Stimulated activated CD8-positive, alpha-beta memory T cell treated with anti-CD3 and anti-CD28 coated beads, Interleukin-15, amount 100 ng/mL, for 1 hour (primary cell): ENCODE measurements at places on chromosomes 5 and 9.

- DNase-seq = no peak
These were observed 345.5 kb upstream of the PAPPA start for GRCh38 chr9:115808108-115808507.

- no peak for DNase-seq
These were observed 2.6 kb downstream of the SLC31A1 start for GRCh38 chr9:113223963-113224362.

- no peak for DNase-seq
These were observed 1.1 kb upstream of the SPRY4 start for GRCh38 chr5:142325725-142326479.

- DNase-seq = no peak
These were observed 17.7 kb upstream of the UBAC1 start for GRCh38 chr9:135978642-135979546.

GRCh38 chr5:56123531-56124243, 109.4 kb downstream of the ANKRD55 start:
- DNase-seq = no peak

- DNase-seq = no peak
These were observed 196.2 kb downstream of the HSPA4 start for GRCh38 chr5:133247881-133248624.

DNA sequence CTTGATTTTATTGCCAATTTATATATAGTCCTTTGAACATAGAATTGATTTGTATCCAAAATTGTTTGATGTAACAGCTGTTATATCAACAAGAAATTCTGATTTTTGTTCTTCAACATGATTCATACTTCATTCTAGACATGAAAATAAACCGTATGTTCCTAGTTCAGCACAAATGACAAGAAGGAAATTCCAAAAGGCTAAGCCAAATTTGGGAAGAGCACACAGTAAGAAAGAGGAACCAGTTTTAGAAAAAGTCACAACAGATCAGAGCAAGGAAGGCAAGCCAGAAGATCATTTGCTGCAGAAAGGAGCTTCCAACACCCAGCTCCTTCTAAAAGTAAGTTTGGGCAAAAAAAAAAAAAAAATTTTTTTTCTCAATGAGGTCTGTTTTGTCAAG, 65.0 kb upstream of the MCCC2 start:
- no peak for DNase-seq

- no peak for DNase-seq
These were observed 22.3 kb upstream of the TTLL11 start for GRCh38 chr9:122115176-122116035.

- no peak for DNase-seq
These were observed 135.0 kb downstream of the HSD17B3 start for GRCh38 chr9:96167011-96167410.

DNA sequence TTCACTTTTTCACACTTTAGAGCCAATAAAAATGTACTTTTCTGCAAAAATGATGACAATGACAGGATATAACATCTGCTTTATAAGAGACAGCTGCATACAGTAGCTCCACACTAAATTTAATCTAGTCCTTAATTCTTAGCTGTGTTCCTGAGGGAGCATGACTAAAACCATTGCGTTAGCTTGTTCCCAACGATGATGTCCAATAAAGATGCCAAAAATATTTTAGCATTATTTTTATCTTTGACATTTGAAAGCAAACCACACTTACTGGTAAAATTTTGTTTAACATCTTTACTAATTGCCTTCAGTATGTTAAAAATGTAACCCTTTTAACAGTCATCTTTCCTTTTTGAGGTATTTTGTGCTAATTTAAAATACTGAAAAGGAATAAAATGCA, 382.7 kb downstream of the CHSY3 start:
- no peak for DNase-seq

DNA sequence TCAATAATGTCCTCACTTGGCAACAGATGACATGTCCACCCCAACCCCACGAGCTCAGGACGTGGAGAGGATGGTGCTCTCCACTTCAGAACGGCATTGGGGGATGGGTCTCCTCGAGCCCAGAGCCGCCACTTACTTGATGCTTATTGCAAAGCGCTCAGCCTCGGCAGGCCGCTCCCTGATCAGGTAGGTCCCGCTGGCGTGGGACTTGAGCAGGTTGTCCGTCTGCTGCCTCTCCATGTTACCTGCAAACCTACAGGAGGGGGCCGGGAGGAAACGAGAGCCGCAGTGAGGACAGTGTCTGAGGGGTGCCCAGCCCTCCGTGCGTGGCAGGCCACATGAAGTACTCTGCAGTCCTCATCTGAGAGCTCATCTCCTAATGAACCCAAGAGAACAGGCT, 36.6 kb upstream of the SARDH start:
- no peak for DNase-seq

- no peak for DNase-seq
These were observed 333.6 kb upstream of the TRPC7 start for GRCh38 chr5:136698970-136699369.

GRCh38 chr9:123753016-123753415, 176.9 kb downstream of the DENND1A start:
- DNase-seq = no peak

GRCh38 chr5:150208187-150209098, 18.6 kb downstream of the SLC6A7 start:
- DNase-seq = no peak

GRCh38 chr5:98041661-98042060, 731.8 kb upstream of the RGMB start:
- DNase-seq = no peak

DNA sequence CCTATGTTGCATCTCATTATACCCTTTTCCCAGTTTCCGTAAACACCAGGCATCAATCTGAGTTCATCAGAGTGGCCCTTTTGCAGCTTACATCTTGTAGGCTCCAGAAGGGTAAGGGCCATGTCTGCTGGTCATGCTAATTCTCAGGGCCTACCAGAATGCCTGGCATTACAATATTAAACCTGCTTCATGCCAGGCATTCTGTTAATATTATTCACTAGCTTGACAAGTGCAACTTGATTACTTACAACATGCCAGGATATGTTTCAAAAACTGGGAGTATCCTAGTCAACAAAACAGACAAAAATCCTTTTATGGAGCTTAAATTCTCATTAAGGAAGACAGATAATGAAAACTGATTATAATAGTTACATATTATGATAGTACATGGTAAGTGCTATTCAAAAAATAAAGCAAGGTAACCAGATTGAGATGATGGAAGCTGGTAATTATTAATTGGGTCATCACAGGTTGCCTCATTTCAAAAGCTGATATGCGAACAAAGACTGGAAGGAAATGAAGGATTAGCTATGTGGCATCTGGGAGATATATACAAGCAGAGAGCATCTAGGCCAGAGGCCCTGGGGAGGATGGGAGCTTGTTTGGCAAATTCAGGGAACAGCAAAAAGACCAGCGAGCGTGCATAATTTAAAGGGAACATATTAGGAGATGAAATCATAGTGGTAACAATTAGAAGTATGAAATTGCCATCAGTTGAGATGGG, 406.3 kb downstream of the DMRT2 start:
- no peak for DNase-seq

- no peak for DNase-seq
These were observed 305.8 kb downstream of the PDE4D start for GRCh38 chr5:59587489-59588337.

DNA sequence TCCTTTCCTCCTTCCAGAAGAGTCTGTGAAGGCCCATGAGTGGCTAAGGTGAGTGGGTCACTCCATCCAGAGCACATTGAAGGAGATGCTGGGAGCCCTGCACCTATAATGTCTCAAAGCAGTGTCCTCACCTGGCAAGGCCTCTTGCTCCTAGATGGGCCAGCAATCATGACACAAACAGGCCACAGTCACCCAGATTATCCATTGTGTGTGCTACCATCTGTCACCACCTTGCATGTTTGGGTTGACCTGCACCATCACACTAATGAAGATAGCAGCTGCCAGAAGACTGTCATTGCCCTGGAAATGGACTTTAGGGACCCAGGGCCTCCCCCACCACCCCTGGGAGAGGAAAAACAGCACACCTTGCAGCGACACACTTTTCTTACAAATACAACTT, 69.6 kb downstream of the GABBR2 start:
- DNase-seq = no peak

GRCh38 chr5:79256563-79256962, 20.6 kb downstream of the JMY start:
- DNase-seq = no peak

DNA sequence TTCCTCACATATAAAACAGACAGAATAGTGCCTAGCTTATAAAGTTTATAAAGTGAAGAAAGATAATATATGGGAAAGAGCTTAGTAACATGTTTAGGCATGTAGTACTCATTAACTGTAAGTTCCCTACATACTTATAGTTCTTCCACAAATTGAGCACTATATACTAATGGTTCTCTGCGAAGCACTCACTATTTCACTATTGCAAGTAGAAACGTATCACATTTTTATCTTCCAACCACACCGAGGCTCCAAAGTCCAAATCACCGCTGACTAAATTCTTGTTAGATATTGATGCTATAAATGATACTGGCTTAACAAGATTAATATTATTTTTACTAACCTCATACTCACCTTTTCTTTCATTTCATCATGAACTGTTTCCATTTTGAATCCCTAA, 61.0 kb downstream of the FBXW11 start:
- no peak for DNase-seq

DNA sequence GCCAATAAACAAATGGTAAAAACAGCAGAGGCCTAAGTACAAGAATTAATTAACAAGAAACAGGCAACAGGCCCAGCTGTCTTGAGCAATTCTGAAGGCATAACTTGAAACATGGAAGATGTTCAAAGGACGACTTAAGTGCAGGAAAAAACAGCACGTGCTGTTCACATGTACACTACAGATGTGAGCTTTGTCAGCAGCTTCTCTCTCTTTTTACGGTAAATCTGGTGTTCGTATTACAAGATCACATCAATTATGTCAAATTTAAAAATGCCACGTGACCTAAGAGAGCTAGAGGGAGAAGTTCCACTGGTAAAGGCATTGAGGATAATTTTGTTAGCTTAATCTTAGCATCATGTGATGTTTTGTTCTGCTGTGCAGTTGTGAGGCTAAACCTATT, 281.1 kb downstream of the PSAT1 start:
- DNase-seq = no peak

DNA sequence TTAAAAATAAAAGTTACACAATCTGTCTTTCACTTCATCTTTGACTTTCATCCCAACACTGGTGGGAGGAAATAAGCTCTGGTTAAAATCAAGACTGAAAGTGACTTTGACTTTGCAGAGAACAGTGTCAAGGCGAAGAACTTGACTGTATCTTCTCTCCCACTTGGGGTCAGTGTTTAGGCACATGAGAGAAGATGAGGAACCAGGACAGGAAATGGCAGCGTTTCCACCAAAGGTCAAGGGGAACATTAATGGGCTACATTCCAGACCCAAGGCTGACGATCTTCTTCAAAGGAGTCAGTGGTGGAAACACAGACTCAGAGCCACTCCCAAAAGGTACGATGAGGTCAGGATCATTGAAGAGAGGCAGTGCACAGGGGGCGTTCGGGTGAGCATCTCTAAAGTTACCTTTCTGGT, 409.5 kb downstream of the ARHGEF28 start:
- DNase-seq = no peak

DNA sequence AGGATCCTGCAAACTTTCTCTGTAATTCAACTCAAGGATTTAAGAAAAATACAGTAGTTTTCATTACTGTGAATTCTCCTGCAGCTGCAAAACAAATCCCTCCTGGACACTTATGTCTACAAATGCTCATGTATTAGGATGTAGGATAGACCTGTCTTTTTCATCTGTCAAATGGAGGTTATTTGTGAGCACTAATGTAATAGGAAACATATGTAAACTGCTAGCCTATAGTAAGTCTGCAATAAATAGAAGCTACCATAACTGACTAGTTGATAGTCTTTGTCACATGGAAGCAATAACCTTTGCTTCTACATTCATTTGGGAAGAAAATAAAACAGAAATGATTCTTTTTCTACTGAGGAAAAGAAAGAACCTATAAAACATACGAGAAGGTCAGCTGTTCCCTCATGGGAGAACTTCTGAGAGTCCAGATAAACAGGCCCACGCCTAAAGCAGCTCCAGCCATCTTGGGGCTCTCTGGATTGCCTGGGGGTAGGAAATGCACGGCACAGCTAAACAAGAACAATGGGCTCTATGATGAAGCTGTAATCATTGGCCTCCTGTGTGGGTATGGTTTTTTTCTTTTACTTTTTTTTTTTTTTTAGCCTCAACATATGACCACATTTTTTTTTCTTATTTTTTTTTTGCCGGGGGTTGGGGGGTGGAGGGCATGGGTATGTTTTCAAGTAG, 6.2 kb downstream of the KCNV2 start:
- no peak for DNase-seq

GRCh38 chr5:167308466-167308865, 983.0 kb upstream of the WWC1 start:
- DNase-seq = no peak

GRCh38 chr5:110738503-110738811, 350 bp upstream of the SLC25A46 start:
- DNase-seq = no peak

- DNase-seq = no peak
These were observed 250.1 kb upstream of the SGCD start for GRCh38 chr5:156076912-156077311.

DNA sequence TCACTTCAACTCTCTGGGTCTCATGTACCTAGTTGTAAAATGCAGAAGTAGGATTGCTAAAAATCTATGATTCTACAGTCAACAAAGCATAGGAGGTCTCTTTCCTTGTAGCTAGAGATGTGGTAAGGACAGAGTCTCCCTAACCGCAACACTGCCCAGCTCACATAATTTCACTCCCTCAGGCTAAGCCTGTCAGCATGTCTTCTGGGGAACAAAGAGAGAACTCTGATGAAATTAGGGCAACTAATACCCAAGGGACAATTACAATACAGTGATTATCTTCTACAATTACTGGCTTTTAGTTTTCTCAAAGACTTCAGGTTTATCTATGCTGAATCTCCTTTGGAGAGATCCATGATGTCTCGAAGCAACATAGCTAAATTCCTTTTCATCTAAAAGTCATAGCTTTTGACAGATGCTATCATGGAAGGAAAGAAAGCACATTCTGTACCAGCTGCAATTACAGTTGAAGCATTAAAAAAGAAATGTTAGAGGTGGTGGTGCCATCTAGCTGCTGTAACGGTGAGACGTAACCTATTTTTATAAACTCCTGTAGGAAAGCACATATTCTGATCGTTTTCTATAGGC, 141.1 kb upstream of the TARS1 start:
- no peak for DNase-seq

GRCh38 chr9:135885100-135885853, 22.1 kb downstream of the CAMSAP1 start:
- no peak for DNase-seq

- DNase-seq = no peak
These were observed 30.0 kb downstream of the ZNF131 start for GRCh38 chr5:43150748-43151147.

GRCh38 chr5:39197556-39197955, 21.8 kb downstream of the FYB1 start:
- DNase-seq = no peak

GRCh38 chr9:122212473-122213004, 16.2 kb downstream of the LHX6 start:
- no peak for DNase-seq

- DNase-seq = no peak
These were observed 103.4 kb downstream of the CFAP95 start for GRCh38 chr9:69923972-69924371.

GRCh38 chr9:34994260-34994899, 4.8 kb downstream of the DNAJB5 start:
- no peak for DNase-seq

- no peak for DNase-seq
These were observed 88.7 kb downstream of the DEPDC1B start for GRCh38 chr5:60611099-60611740.
